Caco-2 (cell line): ENCODE measurements at places on chromosomes 4 and X.
A peak's percentile ranks its signal among the peaks of the same experiment; 100 is the strongest.

GRCh38 chr4:148692242-148692641, 250.0 kb upstream of the NR3C2 start:
- H3K4me1 ChIP-seq: no peaks in the 10 kb centered on the region
- H3K27ac ChIP-seq: no peak overlapping the region
- no peak overlapping the region for H3K4me3 ChIP-seq
- H3K27me3 ChIP-seq: no peaks in the 10 kb centered on the region
- DNase-seq: no peak

GRCh38 chr4:58514299-58514698, 1404.1 kb upstream of the IGFBP7 start:
- no peak overlapping the region for H3K4me3 ChIP-seq
- no peak for DNase-seq
- H3K27me3 ChIP-seq: no peaks in the 10 kb centered on the region

GRCh38 chr4:113013751-113014150, 35.7 kb upstream of the ANK2 start:
- H3K4me3 ChIP-seq: no peak overlapping the region
- no peak for DNase-seq
- no peaks in the 10 kb centered on the region for H3K27me3 ChIP-seq
- no peak overlapping the region for H3K27ac ChIP-seq

DNA sequence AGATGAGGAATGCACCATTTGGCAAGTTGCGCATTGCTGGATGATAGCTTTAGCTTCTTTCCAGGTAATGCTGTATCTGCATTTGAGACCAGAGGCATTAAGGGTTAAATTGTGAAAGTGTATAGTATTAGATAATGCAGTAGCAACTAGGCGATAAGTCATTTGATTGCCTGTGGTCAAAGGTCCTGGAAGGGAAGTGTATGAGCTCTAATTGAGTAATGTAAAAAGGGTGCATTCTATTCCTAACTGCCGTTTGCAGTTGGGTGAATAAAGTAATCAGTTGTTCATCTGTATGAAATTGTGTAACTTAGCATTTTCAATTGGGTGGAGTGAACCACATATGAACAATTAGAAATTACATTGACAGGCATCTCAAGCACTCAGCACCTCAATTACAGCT, 54.5 kb upstream of the WDR1 start:
- H3K36me3 ChIP-seq: no peaks in the 10 kb centered on the region
- H3K27me3 ChIP-seq: no peaks in the 10 kb centered on the region
- peaks cover 52% of the 10 kb centered on the region for H3K4me1 ChIP-seq
- H3K4me3 ChIP-seq: no peak overlapping the region
- no peak overlapping the region for H3K27ac ChIP-seq

DNA sequence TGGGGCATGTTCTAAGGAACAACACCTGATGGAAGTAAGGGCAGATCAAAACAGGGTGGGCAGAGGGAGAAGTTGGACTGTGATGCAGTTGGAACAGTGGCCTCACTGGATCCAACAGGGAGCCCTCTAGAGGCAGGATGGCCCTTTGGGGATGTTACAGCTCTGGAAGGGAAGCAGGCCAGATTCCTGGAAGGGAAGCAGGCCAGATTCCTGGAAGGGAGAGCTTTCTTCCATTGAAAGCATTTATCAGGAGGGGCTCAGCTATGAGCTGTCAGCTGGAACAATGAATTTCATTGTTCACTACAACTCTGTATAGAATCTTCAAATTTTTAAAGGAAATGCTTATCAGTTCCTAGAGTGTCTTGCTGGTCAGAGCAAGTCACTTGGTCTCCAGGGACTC, 17.7 kb downstream of the IL15 start:
- H3K4me1 ChIP-seq: no peaks in the 10 kb centered on the region
- H3K27me3 ChIP-seq: no peaks in the 10 kb centered on the region
- peak; percentile 46 for DNase-seq
- H3K4me3 ChIP-seq: no peak overlapping the region
- H3K36me3 ChIP-seq: no peaks in the 10 kb centered on the region

DNA sequence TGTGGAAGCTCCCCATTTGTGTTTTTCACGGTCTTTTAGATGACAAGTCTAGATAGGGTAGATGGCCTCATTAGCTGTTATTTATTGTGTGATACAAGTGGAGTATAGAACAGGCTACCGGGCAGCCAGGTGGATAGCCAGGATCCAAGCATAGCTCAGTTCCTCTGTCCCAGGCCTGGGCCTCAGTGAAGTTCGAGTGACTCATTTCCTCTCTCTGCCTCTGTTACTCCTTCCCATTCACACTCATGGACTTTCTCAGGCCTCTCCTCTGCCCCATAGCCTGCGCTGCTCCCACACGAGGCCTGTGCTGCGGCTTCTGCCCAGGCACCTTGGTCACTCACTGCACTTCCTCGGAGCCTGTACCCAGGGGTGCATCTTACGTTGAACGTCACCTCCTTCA, 54.5 kb downstream of the TENM3 start:
- no peak for DNase-seq
- H3K27ac ChIP-seq: peak overlapping the region; percentile 60
- H3K36me3 ChIP-seq: no peaks in the 10 kb centered on the region
- H3K4me3 ChIP-seq: no peak overlapping the region

DNA sequence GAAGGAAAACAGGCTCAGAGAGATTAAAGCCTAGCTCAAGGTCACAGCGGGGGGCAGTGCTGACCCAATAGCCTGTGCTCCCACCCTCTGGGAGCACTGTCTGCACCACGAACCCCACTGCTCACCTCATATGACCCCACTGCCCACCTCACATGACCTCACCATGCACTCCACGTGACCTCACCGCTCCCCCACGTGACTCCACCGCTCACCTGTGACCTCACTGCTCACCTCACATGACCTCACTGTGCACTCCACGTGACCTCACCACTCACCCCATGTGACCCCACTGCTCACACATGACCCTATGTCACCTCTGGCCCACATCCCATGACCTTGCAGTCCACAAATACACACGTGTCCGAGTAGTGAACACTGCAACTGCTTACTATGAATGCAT, 55.4 kb downstream of the ACOX3 start:
- H3K27ac ChIP-seq: no peak overlapping the region
- DNase-seq: no peak
- H3K4me1 ChIP-seq: peaks cover 7% of the 10 kb centered on the region

DNA sequence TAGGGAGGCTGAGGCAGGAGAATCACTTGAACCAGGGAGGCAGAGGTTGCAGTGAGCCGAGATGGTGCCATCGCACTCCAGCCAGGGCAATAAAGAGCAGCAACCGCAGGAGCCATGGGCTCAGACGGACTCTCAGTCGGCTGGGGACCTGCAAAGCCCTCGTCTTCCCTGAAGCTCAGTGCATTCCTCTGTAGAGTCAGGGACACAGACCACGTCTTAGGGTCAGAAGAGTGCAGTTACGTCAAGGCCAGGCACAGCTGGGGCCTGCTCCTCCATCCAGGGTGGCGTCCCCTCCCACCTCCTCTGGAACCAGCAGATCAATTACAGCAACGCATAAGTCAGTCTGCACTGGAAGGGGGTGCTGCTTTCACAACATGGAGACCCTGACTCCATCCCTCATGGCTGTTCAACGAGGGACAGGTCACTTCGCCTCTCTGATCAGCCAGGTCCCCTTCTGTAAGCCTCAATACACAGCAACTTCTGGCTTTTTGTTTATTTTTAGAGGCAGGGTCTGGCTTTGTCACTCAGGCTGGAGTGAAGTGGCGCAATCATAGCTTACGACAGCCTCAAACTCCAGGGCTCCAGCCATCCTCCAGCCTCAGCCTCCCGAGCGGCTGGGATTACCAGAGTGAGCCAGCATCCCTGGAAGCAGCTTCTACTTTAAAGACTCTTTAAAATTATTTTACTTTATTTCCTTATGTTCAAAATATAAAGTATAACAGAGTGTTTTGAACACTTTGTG, 76.4 kb downstream of the ZFYVE28 start:
- no peaks in the 10 kb centered on the region for H3K4me1 ChIP-seq
- H3K27me3 ChIP-seq: no peaks in the 10 kb centered on the region
- no peaks in the 10 kb centered on the region for H3K36me3 ChIP-seq
- H3K27ac ChIP-seq: no peak overlapping the region

DNA sequence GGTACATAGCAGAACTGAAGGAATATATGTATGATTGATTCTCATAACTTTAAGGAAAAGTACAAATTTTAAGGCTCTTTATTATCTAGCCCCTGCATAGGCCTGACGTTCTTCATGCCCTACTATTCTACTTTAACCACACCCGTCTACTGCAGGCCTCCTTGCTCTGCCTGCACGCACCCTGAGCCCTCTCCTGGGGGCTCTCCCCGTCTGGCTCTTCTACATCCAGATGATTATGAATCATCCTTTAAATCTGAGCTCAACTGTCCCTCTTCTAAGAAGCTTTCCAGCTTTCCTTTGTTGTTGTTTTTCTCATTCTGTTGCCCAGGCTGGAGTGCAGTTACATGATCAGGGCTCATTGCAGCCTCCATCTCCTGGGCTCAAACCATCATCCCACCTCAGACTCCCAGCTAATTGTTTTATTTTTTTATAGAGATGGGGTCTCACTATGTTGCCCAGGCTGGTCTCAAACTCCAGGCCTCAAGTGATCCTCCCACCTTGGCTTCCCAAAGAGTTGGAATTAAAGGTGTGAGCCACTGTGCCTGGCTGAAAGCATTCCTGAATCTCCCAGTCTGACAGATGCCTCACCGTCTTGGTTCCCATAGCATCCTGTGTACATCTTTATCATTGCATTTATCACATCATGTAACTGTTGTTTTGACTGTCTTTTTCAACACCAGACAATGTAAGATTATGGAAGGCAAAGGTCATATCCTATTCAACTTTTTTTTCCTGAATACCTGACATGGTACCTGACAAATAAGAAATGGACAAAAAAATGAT, 89.2 kb downstream of the WDFY3 start:
- H3K27me3 ChIP-seq: no peaks in the 10 kb centered on the region
- DNase-seq: no peak
- H3K27ac ChIP-seq: no peak overlapping the region
- H3K4me1 ChIP-seq: peaks cover 10% of the 10 kb centered on the region
- H3K4me3 ChIP-seq: no peak overlapping the region

DNA sequence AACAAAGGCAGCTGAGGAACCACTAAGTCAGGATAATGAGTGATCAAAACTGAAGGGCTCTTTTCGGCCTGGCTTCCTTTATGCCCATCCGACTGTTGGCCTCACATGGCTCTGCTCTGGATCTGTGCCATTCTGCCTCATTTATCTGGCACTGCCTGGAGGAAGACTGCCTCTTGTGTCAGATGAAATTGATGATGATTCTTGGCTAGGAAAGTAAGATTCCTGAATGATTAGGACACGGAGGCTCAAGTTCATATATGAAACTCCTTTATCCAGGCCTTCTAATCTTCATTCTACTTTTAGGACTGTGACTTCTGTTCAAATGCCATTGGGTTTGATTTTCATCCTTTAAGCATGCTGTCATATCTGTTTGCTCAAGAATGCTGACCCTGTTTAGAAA, 475.4 kb upstream of the RPS6KA3 start:
- no peak overlapping the region for H3K4me3 ChIP-seq
- H3K36me3 ChIP-seq: no peaks in the 10 kb centered on the region
- no peaks in the 10 kb centered on the region for H3K4me1 ChIP-seq
- no peak overlapping the region for H3K27ac ChIP-seq
- no peaks in the 10 kb centered on the region for H3K27me3 ChIP-seq
- no peak for DNase-seq

GRCh38 chr4:130044788-130045531, 949.0 kb downstream of the C4orf33 start:
- H3K27ac ChIP-seq: no peak overlapping the region
- DNase-seq: no peak
- H3K36me3 ChIP-seq: no peaks in the 10 kb centered on the region
- no peaks in the 10 kb centered on the region for H3K27me3 ChIP-seq

DNA sequence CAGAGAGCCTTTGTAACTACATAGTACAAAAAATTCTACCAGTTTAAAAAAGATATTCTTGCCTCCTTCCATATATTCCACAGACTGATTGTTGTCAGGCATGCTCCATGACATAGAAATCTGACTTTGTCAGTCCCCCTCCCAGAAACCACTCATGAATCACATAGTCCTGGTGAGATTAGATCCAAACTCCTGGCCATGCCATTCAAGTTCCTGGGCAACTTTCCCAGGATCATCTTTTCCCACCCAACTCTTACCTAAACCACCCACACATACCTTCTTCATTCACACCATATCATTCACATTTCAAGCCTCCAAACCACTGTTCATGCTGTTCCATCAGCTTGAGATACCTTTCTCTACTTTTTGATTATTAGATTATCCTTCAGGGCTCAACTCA, 46.4 kb downstream of the SLC16A2 start:
- no peak for DNase-seq
- H3K27ac ChIP-seq: no peak overlapping the region
- H3K4me1 ChIP-seq: no peaks in the 10 kb centered on the region
- no peaks in the 10 kb centered on the region for H3K27me3 ChIP-seq
- no peak overlapping the region for H3K4me3 ChIP-seq

GRCh38 chr4:4752025-4752424, 107.4 kb upstream of the MSX1 start:
- H3K27me3 ChIP-seq: no peaks in the 10 kb centered on the region
- no peak overlapping the region for H3K27ac ChIP-seq
- no peaks in the 10 kb centered on the region; the same call in 1 of the 2 replicates for H3K4me1 ChIP-seq

GRCh38 chr4:150600812-150601445, 19.0 kb downstream of the MAB21L2 start:
- H3K4me3 ChIP-seq: no peak overlapping the region
- no peak for DNase-seq
- H3K27me3 ChIP-seq: no peaks in the 10 kb centered on the region

- H3K27me3 ChIP-seq: no peaks in the 10 kb centered on the region
- DNase-seq: no peak
- no peaks in the 10 kb centered on the region for H3K36me3 ChIP-seq
- H3K4me1 ChIP-seq: no peaks in the 10 kb centered on the region
- no peak overlapping the region for H3K27ac ChIP-seq
These were observed 119.5 kb upstream of the CHRDL1 start for GRCh38 chrX:110915111-110915510.

DNA sequence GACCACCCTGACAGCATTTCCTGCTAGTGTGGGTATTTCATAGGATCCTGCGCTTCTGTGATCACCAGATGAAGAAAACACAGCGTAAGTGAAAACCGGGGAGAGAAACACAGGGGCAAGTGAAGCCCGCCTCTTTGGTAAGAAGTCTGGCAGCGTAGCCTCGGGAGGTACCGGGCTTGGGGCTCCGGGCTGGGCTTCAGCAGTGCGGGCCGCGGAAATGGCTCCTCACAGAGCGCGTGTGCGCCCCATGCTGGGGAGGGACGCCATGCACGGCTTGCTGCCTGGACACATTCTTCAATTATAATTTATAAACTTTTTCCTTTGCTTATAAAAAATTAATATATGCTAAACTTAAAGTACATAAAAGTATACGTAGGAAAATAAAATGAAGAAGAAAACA, 151.5 kb downstream of the AFAP1 start:
- H3K36me3 ChIP-seq: no peaks in the 10 kb centered on the region
- H3K27me3 ChIP-seq: no peaks in the 10 kb centered on the region
- DNase-seq: no peak
- H3K27ac ChIP-seq: no peak overlapping the region
